NCI-H2081 treated with DMSO at 0.1 percent for 48 hours (cell line): ENCODE measurements at places on chromosomes 2 and 18.

DNA sequence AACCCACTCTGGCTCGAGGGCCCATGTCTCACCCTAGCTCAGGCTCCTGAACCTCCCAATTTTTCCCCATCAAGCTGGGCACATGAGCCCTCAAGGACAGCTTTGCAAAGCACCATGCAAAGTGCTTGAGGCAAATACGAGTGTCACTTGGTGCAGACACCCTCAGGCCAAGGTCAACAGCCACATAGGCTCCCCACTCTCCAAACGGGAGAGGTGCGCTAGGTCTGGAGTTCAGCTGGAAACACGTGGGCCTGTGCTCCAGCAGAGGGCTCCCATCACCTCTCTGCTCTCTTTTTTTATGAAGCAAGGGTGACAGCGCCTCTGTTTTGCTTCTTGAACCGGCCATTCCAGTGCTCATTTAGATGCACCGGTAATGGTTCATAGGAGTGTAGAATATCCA, 11.9 kb upstream of the ARHGAP25 start:
- no peak for DNase-seq

DNA sequence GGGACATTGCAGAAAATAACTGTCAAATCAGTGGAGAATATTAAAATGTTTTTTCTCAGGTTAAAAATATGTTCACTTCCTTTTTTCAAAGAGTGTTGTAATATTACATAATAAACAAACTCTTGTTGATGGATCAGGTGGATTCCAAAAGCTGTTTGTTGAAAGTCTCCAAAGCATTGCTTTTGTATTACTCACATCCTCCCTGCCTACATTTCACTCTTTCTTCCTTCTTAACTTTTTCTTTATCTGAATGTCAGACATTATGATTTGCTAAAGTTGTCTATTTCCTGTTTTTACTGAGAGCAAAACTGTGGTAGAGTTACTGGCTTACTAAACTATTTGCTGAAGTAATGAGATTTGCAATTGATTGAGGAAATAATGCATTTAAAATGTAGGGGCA, 92.1 kb downstream of the CDH19 start:
- no peak for DNase-seq

DNA sequence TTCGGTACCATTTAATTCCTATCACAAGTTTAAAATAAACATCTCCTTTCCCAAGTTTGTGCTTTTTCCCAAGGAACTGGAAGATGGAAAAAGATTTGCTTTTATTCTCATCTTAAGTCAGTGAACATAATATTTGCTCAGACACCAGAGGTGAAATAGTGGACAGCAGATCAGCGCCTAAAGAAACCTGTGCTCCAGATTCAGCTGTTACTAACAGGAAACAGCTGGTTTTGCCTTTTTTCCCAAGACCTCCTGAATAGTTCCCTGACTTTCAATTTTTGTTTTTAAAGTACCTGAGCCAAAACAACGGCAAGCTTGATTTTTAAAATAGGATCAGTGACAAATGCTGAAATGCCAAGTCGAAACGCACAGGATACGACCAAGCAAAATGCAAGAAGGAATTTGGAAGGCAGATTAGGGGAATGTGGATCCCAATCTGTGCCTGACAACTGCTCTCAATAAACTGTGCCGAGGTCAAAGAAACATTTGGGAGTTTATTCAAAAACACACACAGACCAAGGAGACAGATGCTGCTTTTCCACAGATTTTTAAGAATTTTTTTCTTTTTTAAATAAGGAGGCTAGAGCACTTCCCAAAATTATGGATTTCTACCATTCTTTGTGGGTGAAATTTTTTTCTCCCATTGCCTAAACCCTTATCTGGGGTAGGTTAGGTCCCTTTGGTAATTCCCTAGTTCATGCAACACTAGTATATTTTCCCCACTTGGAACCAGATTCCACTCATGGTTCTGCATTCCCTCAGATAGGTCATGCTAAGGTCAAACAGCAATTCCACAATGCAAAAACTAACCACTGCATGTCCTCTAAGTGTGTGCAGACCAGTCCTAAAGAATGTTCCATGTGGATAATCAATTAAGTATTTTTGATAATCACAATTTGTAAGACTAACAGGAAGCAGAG, 121.5 kb upstream of the PDE1A start:
- no peak for DNase-seq

DNA sequence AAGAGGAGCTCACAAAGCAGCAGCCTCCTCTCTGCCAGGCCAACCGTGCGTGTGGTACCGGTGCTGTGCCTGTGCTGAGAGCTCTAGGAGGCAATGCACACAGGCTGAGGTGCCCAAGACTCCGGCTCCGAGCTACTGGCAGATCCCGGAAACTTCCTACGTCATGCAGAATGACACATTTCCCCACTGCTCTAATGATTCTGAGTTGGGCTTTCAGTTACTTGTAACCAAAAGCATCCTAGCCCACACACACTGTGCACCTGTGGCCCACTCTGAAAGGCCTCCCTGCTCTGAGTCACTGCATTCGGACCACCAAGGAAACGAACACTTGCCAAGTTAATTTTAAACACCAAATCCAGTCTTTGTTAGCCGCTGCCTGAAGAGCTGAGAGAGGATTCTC, 9.3 kb upstream of the RNU4ATAC start:
- DNase-seq: no peak

GRCh38 chr18:3061581-3062312, 48.8 kb upstream of the LPIN2 start:
- DNase-seq: no peak

- no peak for DNase-seq
Observed at GRCh38 chr2:119473621-119474370, 42.1 kb downstream of the TMEM37 start.

DNA sequence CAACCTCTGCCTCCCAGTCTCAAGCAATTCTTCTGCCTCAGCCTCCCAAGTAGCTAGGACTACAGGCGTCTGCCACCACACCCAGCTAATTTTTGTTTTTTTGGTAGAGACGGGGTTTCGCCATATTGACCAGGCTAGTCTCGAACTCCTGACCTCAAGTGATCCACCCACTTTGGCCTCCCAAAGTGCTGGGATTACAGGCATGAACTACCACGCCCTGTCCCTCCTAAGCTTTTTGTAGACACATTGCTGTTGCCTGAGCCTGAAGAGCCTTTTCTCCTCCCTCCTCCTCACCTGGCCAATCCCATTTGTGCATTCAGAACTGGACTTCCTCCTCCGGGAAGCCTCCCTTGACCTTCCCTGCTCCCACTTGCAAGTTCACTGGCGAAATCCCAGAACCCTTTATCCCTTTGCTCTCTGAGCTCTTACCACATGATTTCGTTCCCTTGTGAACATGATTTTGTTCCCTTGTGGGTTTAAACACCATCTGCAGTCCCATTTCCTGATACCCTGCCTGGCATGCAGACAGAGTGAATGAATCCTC, 2.6 kb downstream of the C2orf72 start:
- no peak for DNase-seq
